MV-4-11 (cell line): ENCODE measurements at places on chromosomes 2 and 18.

- DNase-seq: no peak
Observed at GRCh38 chr2:47945046-47945781, 38.9 kb upstream of the FBXO11 start.

DNA sequence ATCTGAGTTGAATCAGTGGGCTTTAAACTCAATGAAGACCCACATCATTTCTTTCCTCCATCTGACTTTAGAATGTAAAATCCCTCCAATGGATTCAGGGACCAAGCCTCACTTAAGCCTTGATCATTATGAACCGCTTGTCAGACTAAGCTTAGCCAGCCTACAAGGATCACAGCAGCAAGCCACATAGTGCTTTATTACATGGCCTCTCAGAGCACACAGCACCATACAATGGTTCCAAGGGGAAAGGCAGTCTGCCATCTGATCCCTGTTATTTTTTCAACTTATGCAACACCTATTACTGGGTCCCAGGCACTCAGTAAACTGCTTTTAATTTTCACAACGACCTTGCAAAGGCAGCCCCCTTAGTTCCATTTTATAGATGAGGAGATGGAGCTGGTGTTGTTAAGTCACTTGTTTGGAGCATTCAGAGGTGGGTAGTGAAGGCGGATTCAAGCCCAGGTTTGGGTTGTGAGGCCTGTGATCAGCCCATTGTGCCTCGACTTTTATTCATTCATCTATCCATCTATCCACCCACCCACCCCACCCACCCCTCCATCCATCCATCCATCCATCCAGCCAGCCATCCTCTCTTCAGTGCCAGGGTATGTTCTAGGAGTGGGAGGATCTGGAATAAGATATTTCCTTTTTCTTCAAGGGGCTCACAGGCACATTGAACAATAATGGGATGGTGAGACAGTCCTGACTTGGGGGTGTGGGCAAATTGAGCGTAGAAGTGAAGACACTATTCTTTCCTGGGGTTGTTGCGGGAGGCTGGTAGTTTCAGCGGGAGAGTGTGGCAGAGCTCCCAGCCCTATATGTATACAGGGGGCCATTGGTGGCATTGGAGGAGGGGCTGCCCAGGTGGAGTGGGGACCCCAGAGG lies 141.2 kb downstream of the MYCN start:
- DNase-seq: no peak

GRCh38 chr2:15948704-15948957 lies 8.3 kb downstream of the MYCN start:
- DNase-seq: no peak

- peak; percentile 52 for DNase-seq
Observed at GRCh38 chr2:40507432-40507831, 55.5 kb upstream of the SLC8A1 start.

GRCh38 chr2:3633089-3633981 lies 24.7 kb upstream of the ALLC start:
- no peak for DNase-seq

DNA sequence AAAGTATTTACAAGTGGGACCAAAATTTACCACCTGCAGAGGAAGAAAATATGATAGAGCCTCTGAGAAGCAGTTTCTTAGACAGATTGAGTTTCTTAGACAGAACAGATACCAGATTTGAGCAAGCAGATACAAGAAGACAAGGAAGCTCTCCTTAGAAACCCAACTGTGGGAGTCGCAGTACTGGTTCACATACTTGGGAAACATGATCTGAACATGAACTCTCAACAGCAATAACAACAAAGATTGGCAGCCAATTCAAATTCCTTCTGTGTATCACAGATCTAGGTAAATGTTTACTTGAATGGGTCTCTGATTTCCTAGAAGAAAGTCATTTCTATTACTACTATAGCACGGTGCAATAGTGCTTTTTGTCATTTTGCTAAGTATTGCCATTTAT lies 82.1 kb downstream of the OLA1 start:
- no peak for DNase-seq

DNA sequence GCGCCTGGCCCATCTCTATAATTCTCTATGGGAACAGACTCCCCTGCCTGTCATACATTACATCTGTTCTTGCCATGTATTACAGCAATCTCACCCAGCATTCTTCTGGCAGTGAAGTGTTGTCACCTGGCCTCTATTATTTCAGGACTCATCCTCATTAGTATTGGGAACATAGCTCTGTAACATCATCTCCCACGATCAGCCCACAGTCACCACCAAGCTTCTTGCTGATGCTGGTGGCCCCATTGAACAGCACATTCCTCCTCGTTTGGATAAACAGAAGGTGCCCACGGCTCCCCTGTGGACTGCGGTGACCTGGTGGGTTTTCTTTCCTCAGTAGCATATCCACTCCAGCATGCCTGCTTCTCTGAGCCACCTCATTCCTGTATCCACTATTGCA lies 21.5 kb downstream of the CHCHD5 start:
- DNase-seq: no peak

- DNase-seq: no peak
Observed at GRCh38 chr2:66789741-66790140, 354.8 kb downstream of the MEIS1 start.

DNA sequence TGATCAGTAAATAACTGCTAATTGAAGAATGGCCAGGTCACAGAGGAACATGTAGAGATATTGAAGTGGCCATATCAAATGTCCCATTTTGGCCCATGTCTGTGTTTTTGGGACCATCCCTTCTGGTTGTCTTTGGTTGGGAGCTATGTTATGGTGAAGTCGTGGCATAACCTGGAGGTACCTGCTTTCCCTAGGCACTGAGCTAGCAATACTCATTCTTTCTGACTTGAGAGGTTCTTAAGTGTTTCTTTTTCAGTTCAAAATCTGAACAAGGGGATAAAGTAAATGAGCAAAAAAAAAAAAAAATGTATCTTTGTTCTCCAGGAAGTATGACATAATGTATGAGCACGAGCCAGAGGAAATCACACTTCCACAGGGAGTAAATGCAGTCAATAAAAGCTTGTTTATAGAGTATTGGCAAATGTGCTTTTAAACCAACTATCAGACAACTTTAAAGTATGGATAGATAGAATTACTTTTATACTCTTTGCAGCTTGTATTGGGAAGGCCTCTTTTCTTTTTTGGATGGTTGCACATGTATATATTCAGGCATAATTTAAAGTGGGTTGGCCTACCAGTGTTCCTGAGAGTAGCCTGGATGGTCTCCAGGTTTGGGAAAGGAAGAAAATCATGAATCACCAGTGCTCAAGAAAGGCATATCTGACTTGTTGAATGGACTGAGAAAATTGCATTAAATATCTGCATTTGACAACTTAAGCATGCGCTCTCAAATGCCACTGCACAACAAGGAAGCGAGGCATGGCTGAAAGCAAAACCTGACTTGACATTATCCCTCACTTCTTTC lies 125.0 kb downstream of the SPHKAP start:
- no peak for DNase-seq

DNA sequence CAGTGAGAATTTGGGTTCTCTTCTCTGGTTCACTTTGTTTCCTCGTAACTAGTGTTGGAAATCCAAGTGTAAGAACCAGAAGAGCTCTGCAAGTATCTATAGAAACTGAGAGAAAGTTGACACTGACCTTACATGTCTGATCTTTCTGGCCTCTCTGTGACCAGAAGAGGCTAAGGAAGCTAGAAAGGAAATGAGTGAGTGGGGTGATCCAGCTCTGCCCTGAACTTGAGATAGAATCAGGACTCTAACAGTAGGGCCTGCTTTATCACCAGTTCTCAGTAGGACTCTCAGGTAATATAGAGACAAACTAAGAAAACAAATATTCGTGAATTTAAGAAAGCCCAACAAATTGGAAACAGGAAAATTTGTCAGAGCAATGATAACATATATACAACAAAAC lies 441.2 kb upstream of the ZNF804A start:
- DNase-seq: no peak

GRCh38 chr2:322326-322725 lies 34.4 kb upstream of the ALKAL2 start:
- DNase-seq: no peak

DNA sequence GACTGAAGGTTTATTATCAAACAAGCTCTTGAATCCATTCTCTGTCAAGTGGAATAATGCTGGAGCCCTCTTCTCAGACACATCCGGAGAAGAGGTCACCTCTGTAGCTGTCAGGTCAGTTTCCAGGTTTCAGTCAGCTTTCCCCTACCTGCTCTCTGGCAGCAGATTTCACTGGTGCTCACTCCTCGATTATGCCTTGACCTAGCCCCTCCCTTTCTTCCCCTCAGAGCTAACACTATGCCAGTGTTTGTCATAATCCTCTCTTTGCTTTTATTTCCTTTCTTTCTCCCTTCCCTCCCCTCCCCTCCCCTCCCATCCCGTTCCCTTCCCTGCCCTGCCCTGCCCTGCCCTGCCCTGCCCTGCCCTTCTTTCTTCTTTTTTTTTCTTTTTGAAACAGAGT lies 22.5 kb upstream of the PLEKHM3 start:
- no peak for DNase-seq

DNA sequence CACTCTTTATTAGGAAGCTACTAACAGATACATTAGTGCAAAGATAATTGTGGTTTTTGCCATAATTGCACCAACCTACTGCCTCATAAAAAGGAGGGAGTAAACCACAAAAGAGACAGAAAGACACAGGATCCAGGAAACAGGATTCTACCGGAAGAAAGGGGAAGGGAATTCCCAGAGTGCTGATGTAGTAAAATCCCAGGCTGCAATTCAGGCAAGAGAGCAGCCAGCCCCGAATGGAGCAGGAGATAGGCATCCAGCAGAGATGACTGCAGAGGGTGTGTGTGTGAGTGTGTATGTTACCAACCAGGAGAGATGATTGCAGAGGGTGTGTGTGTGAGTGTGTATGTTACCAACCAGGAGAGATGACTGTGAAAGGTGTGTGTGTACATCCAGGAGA lies 84.4 kb downstream of the KCNS3 start:
- DNase-seq: no peak

GRCh38 chr18:74248595-74248994 lies 43.2 kb downstream of the CYB5A start:
- DNase-seq: no peak

GRCh38 chr18:49193252-49193651 lies 242.5 kb upstream of the SMAD7 start:
- DNase-seq: no peak

GRCh38 chr2:113093613-113093977 lies 25.8 kb downstream of the IL1F10 start:
- no peak for DNase-seq

GRCh38 chr2:63569740-63570139 lies 18.5 kb downstream of the WDPCP start:
- no peak for DNase-seq

- no peak for DNase-seq
Observed at GRCh38 chr2:44168681-44169154, at the start of gene PPM1B. PPM1B (plus strand) TSS chr2:44168875; CDS start chr2:44201200, 32,325 bp downstream.

- no peak for DNase-seq
Observed at GRCh38 chr2:36748166-36748565, 51.7 kb downstream of the VIT start.

DNA sequence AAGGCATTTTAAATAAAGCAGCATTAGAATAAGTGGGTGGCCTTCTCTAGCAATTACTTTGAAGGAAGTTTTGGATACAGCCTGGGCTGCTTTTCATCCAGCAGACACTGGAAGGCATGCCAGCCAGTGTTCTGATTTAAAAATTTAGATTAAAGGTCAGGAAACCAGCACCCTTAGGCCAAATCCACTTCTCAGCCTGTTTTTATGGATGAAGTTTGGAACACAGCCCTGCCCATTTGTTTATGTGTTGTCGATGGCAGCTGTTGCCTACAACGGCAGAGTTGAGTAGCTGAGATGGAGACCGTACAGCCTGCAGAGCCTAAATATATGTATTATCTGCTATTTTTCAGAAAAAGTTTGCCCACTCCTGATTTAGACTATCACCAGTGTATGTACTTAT lies 313.6 kb upstream of the ACVR2A start:
- DNase-seq: no peak

DNA sequence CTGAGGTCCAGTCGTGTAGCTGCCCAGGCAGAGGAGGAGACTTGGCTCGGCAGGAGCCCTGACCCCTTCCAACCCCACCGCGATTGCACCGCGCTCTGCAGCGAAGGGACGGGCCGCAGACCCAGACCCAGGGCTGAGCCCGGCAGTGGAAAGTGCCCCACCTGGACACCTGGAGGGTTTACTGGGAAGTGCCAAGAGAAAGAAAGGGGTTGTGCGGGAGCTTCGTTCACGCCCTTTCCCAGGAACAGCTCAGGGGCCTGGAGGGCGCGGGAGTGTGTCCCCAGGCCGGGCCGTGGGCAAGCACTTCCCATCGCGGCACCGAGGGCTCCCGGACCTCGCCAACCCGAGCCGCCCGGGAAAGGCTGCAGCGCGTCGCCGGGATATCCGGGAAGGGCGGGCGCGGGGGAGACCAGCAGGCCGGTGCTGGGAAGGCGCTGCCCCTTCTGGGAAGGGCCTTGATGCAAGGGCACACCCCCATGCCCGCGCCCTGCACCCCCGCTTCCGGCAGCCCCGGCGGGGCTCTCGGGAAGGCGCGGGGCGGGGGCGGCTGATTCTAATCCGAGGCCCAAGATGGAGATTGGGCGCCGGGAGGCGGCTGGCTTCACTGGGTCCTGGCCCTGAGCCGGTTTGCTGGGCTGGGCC lies 36.1 kb upstream of the MRPL33 start:
- no peak for DNase-seq

DNA sequence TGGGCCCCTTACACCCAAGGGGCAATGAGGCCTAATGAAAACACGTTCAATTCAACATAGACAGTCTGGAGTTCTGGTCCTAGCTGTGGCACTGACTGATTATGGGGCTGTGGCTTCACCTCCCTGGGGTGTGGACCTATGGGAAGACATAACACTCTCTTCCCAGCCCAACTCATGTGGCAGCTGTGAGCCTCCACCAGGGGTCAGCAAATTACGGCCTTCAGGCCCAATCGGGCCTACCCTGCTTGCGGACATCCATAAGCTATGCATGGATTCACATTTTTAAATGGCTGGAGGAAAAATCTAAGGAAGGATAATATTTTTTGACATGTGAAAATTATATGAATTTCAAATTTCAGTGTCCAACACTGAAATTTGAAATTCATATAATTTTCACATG lies 101.3 kb downstream of the LOXHD1 start:
- DNase-seq: no peak

DNA sequence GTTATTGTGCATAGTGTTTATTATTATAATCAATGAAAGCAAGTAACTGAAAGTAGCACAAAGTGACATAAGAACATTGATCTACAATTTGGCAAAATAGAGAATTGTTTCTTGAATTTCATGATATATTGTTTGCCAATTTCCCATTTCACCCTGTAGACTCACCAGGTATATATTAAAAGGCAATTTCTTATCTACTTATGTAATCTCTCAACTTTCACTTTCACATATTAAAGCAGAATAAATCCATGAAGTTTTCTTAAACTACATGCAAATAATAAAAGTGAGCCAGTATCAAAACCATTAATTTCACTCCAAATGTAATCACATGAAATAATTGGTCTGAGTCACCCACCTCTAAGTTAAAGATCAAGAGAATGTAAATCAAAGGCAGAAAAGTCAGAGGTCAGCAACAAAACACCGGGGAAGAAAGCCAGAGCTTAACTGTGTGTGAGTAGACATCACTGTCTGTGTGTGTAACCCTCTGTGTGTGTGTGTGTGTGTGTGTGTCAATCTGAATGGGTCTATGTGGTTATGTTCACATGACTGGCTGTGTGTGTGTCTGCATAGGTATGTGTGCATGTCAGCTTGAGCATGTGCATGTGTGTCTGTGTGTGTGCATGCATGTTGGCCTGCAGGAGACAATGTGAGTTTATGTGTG lies 44.1 kb downstream of the ZNF385B start:
- no peak for DNase-seq

GRCh38 chr2:240584486-240585031 lies 2.0 kb upstream of the CAPN10 start:
- DNase-seq: peak; percentile 99
